ENCODE measurements at places on chromosomes 12 and 14.

DNA sequence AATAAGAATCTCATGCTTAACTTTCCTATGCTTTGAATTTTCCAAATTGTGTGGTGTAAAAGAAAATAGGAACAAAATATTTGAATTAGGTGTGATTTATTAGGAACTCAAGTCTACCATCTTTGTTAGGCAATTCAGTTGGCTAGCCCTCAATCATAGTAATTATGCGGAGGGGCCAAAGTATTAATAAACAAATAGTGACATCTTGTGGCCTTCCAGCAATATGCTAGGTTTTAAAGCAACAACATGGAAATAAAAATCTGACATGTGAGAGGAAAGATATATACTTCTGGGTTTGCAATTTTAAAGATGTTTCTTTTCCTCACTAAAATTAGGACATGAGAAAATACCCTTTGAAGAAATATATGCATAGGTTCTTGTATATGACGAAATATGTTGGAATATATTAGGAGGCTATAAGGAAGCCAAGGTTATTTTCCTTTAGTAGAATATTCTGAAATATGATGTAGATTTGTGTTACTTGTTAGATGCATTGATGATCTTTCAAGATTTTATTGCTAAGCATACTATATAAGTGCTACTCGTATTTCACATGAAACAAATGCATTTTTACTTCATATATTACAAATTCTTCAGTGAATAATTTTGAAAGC lies 200.4 kb downstream of the PTPRO start:
- DNase-seq = no peak

- no peak for DNase-seq
These were observed 15.6 kb upstream of the CALM1 start for GRCh38 chr14:90381011-90381786.

GRCh38 chr14:91906374-91906773 lies 39.0 kb upstream of the TC2N start:
- DNase-seq = no peak

GRCh38 chr14:99203080-99203479 lies 68.9 kb downstream of the BCL11B start:
- no peak for DNase-seq

GRCh38 chr12:66352197-66352596 lies 49.9 kb downstream of the HELB start:
- DNase-seq = no peak

DNA sequence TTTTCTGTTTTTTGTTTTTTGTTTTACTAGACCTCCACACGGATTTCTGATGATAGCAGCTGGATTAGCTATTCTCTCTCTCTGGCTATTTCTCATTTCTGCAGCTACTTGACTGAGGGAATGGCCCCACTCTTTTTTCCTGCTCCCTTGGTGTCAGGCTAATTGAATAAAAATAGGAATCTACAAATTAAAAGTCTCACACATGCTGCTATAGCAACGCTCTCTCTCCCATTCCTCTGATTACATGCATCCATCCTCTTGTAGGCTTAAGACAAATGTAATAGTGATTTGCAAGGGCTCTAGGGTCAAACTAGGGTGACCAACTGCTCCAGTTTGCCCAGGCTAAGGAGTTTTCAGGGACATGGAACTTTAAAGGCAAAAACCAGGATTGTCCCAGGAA lies 221.8 kb downstream of the PHLDA1 start:
- no peak for DNase-seq

- no peak for DNase-seq
These were observed 46.5 kb downstream of the TEAD4 start for GRCh38 chr12:3005736-3006135.

DNA sequence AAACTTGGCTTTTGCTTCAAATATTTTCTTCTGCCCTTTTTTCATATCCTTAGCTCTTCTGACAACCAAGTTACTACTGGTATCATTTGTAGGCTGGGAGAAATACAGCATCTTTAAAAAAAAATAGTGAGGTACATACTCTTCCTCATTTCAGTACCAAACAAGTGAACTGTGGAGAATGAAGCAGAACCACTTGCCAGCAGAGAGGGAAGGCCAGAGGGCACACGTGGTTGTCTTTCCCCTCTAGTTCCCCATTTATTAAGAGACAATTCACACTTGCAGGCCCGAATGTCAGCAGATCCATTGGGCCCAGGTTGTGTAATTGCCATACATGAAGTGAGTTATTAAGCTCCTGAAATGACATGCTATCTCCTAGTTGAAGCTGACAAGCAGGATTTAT lies 3.2 kb downstream of the SUSD6 start:
- no peak for DNase-seq

DNA sequence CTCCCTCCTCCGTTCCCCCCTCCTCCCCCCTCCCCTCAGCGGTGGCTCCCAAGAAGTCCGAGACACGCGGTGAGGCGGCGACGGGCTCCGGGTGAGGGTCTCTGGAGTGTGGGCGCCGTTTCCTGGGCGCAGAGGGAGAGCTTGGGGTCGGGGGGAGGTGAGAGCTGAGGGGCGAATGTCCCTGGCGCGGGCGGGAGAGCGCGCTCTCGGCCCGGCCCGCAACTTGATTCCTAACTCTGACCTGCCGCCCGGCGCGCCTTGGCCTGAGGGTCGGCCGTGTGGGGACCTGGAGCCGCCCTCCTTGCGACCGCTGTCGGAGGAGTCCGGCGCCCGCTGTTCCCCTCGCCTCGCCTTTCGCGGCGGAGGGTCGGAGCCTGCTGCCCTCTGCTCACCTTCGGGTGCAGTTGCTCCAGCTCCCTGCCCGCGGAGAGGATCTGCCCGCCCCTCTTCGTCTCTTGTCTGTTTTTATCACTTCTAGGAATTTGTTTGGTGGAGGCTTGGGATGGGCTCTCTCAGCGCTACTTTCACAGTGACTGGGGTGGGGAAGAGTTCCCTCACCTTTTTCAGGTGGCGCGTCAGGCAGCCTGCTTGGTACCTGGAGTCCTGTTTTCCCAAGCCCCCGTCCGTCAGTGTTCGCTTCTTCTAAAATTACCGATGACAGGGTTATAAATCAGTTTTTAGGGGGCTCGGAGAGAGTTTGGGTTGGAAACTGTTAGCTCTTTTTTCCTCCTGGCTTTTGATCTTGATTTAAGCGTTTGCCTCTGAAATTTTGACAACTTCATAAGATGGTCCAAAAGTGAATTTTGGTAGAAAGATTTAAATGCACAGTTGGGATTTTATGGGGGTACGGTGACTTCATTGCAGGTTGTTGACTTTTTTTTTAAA lies 495 bp downstream of the ADIPOR2 start:
- DNase-seq = no peak

- no peak for DNase-seq
These were observed 270.9 kb downstream of the CACNA1C start for GRCh38 chr12:2323532-2324255.

Measured in glomerular endothelial cell (primary cell).